ENCODE measurements at places on chromosomes 3 and 15.

- no peak overlapping the region for H3K4me3 ChIP-seq
- DNase-seq = no peak
- H3K27ac ChIP-seq = no peak overlapping the region
Measured at GRCh38 chr15:37616215-37616614, 318.2 kb upstream of the TMCO5A start.

DNA sequence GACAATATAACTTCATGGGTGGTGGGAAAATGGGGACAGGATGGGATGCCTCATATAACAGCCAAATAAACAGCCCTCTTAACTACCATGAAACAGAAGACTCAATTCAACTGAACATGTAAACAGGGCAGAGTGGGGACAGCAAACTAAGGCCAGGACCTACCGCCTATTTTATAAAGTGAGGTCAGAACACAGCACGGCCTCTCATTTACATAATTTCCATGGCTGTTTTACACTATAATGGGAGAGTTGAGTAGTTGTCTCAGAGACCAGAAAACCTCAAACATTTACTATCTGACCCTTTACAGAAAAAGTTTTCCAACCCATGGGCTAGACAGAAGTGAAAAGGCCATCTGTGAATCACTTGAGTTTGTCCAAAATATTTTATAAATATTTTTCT lies 56.7 kb upstream of the SNRPA1 start:
- no peak overlapping the region for H3K4me3 ChIP-seq
- H3K27ac ChIP-seq = no peak overlapping the region
- no peaks in the 10 kb centered on the region for H3K27me3 ChIP-seq
- H3K36me3 ChIP-seq = no peaks in the 10 kb centered on the region
- DNase-seq = no peak

DNA sequence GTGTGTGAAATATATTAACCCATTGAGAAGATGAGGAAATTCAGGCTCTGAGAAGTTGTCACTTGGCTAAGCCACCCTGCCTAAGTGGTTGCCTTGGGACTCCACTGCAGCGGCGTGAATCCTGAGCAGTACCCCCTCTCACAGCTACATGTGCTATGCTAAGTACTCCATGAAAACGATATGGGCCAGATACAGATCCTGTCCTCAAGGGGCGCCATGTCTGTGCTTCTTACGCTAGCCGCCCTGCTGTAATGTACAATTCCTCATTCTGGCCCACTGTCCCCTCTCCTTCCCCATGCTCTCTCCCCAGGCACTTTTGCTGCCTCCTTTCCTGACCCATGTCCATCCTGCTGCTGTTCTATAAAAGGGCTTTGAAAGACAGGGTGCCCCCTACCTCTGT lies 140.3 kb downstream of the FEZF2 start:
- H3K27ac ChIP-seq = no peak overlapping the region
- H3K4me1 ChIP-seq = peaks cover 24% of the 10 kb centered on the region
- no peak overlapping the region for H3K4me3 ChIP-seq

DNA sequence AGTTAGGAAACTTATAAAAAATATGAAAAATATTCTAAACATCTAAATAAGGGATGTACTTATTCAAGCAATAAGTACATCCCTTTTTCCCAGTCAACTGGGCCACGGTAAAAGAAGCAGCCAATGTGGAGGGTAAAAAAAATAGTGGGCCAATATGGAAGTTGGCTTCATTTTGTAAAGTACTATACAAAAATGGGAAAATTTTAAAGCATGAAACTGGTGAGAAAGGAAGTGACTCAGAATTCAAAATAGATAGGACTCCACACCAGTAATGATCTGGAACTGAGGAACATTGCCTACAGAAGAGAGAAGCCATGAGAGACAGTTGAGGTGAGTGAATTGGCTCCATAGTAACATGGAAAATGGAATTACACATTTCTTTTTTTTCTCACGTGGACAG lies 108.9 kb downstream of the FNDC3B start:
- no peak overlapping the region for H3K4me3 ChIP-seq
- no peaks in the 10 kb centered on the region for H3K27me3 ChIP-seq
- H3K36me3 ChIP-seq = no peaks in the 10 kb centered on the region
- H3K4me1 ChIP-seq = peaks cover 27% of the 10 kb centered on the region

- no peak overlapping the region for H3K27ac ChIP-seq
- DNase-seq = no peak
- H3K4me3 ChIP-seq = peak overlapping the region; percentile 69
- no peaks in the 10 kb centered on the region for H3K36me3 ChIP-seq
- H3K27me3 ChIP-seq = no peaks in the 10 kb centered on the region
- H3K4me1 ChIP-seq = no peaks in the 10 kb centered on the region
Measured at GRCh38 chr3:126394977-126395321, 240 bp downstream of the CFAP100 start.

DNA sequence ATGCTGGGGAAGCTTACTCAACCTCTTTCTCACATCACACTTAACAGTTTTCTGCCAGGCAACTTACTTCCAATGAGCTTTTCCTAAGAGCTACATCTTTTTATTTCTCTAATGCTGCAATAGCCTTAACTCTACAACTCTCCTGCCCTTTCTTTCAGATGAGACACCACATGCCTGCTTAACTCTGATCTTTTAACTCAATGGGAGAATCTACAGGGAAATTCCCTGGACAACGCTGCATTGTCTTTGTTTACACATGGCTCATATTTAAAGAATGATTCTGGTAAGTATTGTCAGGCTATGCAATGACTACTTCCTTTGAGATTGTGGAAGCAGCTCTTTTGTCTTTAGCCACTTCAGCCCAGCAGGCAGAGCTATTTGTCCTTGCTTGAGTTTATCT lies 353.1 kb upstream of the BCHE start:
- H3K4me1 ChIP-seq = no peaks in the 10 kb centered on the region
- DNase-seq = no peak
- H3K36me3 ChIP-seq = no peaks in the 10 kb centered on the region
- no peak overlapping the region for H3K27ac ChIP-seq
- no peak overlapping the region for H3K4me3 ChIP-seq

- H3K27ac ChIP-seq = peak overlapping the region; percentile 62
Measured at GRCh38 chr3:157132936-157133335, 27.0 kb downstream of the CCNL1 start.

- no peaks in the 10 kb centered on the region for H3K27me3 ChIP-seq
- no peak overlapping the region for H3K27ac ChIP-seq
- no peak overlapping the region for H3K4me3 ChIP-seq
- DNase-seq = no peak
- H3K4me1 ChIP-seq = peaks cover 5% of the 10 kb centered on the region
- no peaks in the 10 kb centered on the region for H3K36me3 ChIP-seq
Measured at GRCh38 chr3:115552007-115552406, 71.3 kb upstream of the GAP43 start.

DNA sequence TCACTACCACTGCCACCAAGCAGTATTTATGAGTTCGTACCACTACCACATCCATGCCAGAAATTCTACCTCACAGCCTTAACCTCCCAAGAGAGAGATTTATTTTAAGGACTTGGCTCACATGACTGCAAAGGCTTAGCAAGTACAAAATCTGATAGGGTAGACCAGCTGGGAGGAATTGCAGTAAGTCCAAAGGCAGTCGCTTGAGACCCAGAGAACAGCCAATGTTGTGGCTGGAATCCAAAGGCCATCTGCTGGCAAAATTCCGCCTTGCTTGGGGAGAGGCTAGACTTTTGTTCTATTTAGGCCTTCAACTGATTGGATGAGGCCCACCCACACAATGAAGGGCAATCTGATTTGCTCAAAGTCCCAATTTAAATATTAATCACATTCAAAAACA lies 101.4 kb upstream of the STT3B start:
- H3K4me3 ChIP-seq = no peak overlapping the region
- peaks cover 22% of the 10 kb centered on the region for H3K4me1 ChIP-seq
- H3K27me3 ChIP-seq = no peaks in the 10 kb centered on the region
- no peak overlapping the region for H3K27ac ChIP-seq
- no peaks in the 10 kb centered on the region for H3K36me3 ChIP-seq

DNA sequence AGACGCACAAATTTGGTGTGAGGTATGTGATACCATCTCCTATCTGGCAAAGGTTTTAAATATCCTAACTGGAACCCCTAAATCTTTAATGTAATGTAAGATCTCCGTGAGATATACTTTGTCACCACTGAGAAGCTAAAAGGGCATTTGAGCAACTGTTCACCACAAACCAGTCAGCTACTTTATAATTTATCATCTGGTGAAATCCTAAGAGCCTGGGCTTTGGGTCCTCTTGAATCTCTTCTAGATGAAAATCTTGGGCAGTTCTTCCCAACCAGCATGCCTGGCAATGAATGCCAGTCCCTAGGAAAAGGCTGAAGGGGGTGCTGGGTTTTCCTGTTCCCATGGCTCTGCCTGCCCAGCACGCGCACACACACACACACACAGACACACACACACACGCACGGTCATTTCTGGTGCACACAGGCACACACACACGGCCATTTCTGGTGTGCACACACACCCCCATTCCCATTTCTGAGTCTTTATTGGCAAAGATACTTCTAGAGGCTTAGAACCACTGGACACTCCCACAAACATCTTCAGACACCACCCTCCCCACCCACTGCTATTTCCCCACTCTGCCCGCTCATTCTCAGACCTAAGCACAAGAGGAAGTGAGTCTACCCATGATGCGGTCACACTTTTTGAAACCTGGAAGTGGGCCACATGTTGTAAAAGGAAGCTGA lies 72.6 kb downstream of the MYO1E start:
- no peaks in the 10 kb centered on the region for H3K36me3 ChIP-seq
- no peaks in the 10 kb centered on the region for H3K27me3 ChIP-seq

GRCh38 chr15:72180761-72181324 lies 16.7 kb downstream of the GRAMD2A start:
- no peaks in the 10 kb centered on the region for H3K36me3 ChIP-seq
- peak overlapping the region; percentile 58 for H3K27ac ChIP-seq
- peaks cover 16% of the 10 kb centered on the region for H3K4me1 ChIP-seq

- DNase-seq = no peak
- no peaks in the 10 kb centered on the region for H3K36me3 ChIP-seq
- no peak overlapping the region for H3K27ac ChIP-seq
- no peak overlapping the region for H3K4me3 ChIP-seq
- H3K27me3 ChIP-seq = no peaks in the 10 kb centered on the region
- H3K4me1 ChIP-seq = no peaks in the 10 kb centered on the region
Measured at GRCh38 chr15:70781236-70781635, 17.9 kb upstream of the UACA start.

GRCh38 chr3:24475925-24476324 lies 18.7 kb downstream of the THRB start:
- H3K27ac ChIP-seq = peak overlapping the region; percentile 8
- no peak overlapping the region for H3K4me3 ChIP-seq
- H3K4me1 ChIP-seq = peaks cover 26% of the 10 kb centered on the region
- DNase-seq = no peak
- H3K27me3 ChIP-seq = no peaks in the 10 kb centered on the region
- no peaks in the 10 kb centered on the region for H3K36me3 ChIP-seq

DNA sequence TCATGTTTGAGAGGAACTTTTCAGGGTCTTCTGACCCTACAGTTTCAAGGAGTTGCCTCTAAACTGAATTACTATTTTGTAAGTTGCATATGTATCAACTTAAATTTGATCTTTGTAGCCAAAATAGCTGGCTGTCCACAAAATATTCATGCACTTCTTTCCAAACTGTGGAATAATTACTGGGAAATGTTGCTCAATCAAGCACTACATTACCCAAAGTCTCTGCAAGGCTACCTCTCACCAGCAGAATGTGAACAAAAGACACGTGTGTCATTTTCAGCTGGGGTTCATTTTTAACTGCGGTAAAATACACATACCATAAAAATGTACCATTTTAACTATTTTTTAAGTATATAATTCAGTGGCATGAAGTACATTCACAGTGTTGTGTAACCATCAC lies 320.4 kb downstream of the CTNNB1 start:
- no peak overlapping the region for H3K4me3 ChIP-seq
- no peaks in the 10 kb centered on the region for H3K36me3 ChIP-seq
- no peak for DNase-seq
- H3K27ac ChIP-seq = no peak overlapping the region
- no peaks in the 10 kb centered on the region for H3K27me3 ChIP-seq
- H3K4me1 ChIP-seq = no peaks in the 10 kb centered on the region

GRCh38 chr3:79558943-79559342 lies 208.9 kb downstream of the ROBO1 start:
- no peak overlapping the region for H3K4me3 ChIP-seq
- DNase-seq = no peak
- H3K4me1 ChIP-seq = no peaks in the 10 kb centered on the region
- H3K27me3 ChIP-seq = no peaks in the 10 kb centered on the region
- H3K27ac ChIP-seq = no peak overlapping the region

DNA sequence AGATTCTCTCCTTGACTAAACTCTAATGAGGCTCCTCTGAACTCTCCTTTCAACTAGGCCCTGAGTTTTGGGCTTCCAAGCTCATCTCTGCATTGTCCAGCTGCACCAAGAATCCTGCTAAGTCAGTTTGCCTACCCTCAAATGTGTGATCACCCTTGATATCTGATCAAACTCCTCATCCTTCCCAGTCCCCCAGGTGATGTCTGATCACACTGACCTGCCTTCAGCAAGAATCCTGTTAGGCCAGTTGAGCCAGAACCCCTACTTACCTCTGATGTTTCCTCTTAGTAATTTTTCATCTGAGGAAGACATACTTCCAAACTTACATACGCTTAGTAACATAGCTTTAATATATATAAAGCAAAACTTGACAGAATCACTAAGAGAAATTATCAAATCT lies 28.8 kb downstream of the SUMF1 start:
- H3K4me3 ChIP-seq = no peak overlapping the region
- H3K27ac ChIP-seq = no peak overlapping the region
- no peaks in the 10 kb centered on the region for H3K36me3 ChIP-seq
- H3K4me1 ChIP-seq = no peaks in the 10 kb centered on the region
- H3K27me3 ChIP-seq = no peaks in the 10 kb centered on the region

DNA sequence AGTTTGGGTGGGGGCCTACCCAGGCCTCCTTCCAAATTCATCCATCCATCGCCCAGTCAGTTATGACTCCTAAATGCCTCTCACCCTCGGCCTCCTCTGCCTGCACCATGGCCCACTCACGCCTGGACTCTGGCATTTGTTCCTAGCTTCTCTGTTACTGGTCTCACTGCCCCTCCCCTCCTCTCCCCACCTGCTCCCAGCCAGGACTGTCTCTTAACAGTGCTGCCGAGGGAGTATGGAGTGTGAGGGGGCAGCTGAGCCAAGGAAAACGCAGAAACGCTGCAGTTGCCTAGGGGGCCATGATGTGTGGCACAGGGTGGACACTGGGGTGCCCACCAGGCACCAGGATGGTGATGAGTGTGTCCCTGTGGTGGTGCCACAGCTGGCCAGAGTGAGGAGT lies 3.1 kb downstream of the RCCD1 start:
- H3K27me3 ChIP-seq = no peaks in the 10 kb centered on the region
- peaks cover 10% of the 10 kb centered on the region for H3K36me3 ChIP-seq
- H3K27ac ChIP-seq = peak overlapping the region; percentile 67
- H3K4me3 ChIP-seq = peak overlapping the region; percentile 82
- no peak for DNase-seq

GRCh38 chr3:56122911-56123310 lies 345.4 kb downstream of the ERC2 start:
- H3K4me3 ChIP-seq = no peak overlapping the region
- no peaks in the 10 kb centered on the region for H3K27me3 ChIP-seq
- H3K36me3 ChIP-seq = no peaks in the 10 kb centered on the region
- no peak overlapping the region for H3K27ac ChIP-seq
- DNase-seq = no peak
- H3K4me1 ChIP-seq = no peaks in the 10 kb centered on the region

DNA sequence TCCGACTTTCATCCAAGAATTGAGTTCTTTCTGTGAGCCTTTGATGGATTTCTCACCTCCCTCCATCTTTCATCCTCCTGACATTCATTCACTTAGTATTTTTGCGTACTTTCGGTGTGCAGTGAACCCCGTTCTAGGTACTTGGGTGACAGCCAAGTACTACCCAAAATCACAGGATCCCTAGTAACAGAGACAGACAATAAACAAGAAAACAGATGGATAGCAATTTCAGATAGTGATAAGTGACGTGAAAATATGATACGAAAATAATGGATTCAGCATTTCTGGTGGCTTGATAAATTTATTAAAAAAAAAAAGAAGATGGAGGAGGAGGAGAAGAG lies 264 bp upstream of the CMTM6 start:
- H3K27ac ChIP-seq = peak overlapping the region; percentile 98
- peak overlapping the region; percentile 93 for H3K4me3 ChIP-seq
- H3K36me3 ChIP-seq = no peaks in the 10 kb centered on the region

Data from thoracic aorta (tissue), 2 donors.